ENCODE measurements at places on chromosomes 12 and 14.

GRCh38 chr12:108060067-108060466 is 69.0 kb upstream of the WSCD2 start:
- DNase-seq = no peak

GRCh38 chr12:100229036-100229635 is 28.5 kb downstream of the ACTR6 start:
- DNase-seq = no peak

DNA sequence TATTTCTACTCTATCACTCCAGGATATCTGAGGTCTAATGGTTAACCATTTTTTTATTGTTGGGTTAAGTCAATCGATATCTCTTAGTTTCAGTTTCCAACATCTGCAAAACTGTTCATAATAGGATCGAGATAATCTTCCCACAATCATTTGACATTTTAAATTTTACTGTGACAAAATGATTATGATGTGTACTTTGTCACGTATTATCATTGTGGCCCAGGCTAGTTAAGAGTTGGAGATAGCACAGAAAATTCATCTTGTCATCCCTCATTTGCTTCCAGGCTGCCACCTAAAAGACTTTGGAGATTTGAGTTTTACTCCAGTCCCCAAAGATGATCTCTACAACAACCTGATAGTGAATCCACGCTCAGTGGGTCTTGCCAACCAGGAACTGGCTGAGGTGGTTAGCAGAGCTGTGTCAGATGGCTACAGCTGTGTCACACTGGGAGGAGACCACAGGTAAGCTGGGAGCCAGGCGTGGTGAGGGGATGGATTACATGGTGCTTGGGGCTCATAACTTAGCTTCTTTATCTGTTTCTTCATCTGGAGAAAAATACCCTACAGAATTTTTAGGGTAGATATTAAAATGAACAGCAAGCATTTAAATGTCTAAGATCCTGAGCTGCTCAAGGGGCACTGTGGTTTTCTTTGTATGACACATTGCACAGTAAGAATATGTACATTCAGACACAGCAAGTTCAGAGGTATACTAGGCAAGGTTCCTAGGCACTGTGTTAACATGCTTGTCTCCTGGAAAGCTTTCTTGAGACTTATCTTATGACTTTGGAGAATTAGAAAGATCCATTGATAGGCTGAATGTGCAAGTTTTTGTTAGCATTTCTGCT is 22.4 kb downstream of the ARG2 start:
- no peak for DNase-seq

- no peak for DNase-seq
Observed at GRCh38 chr12:98344046-98344930, 171.1 kb upstream of the TMPO start.

GRCh38 chr14:99812096-99812750 is 19.0 kb downstream of the EML1 start:
- DNase-seq = no peak

- no peak for DNase-seq
Observed at GRCh38 chr12:124217508-124218242, 77.2 kb upstream of the RFLNA start.

- no peak for DNase-seq
Observed at GRCh38 chr12:15688202-15688736, 100.9 kb downstream of the EPS8 start.

GRCh38 chr14:68711561-68712309 is 81.1 kb downstream of the ZFP36L1 start:
- no peak for DNase-seq

GRCh38 chr12:120497524-120498150 is 1.7 kb downstream of the DYNLL1 start:
- no peak for DNase-seq

GRCh38 chr14:68469208-68469713 is 323.6 kb downstream of the ZFP36L1 start:
- DNase-seq = no peak

- DNase-seq = no peak
Observed at GRCh38 chr12:87756111-87756510, 273.1 kb downstream of the C12orf50 start.

- DNase-seq = no peak
Observed at GRCh38 chr14:49203676-49204075, 382.5 kb downstream of the RPS29 start.

- DNase-seq = no peak
Observed at GRCh38 chr14:23118506-23119362, at the start of gene CEBPE. TSS of gene CEBPE (minus strand) at chr14:23119255. CDS start at chr14:23119091, 164 bp downstream.

DNA sequence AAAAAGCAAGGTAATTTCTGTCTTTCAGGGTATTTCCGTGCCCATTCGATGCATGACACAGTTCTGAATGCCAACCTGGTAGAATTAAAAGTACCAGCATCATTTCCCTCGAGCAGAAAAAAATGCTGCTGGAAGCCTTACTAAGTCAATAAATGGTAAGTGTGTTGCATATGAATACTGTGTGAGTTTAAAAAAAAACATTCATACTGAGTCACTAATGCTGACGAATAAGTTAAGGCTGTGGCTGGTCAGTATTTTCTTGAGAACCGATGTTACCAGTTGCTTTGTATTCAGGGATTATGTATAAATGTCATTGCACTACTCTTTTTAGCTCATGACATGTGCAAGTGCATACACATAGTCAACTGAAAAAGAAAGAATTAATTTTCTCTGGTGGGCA is 710.2 kb downstream of the TRHDE start:
- DNase-seq = no peak

GRCh38 chr14:67941456-67942018 is 122.0 kb downstream of the RAD51B start:
- DNase-seq = no peak

DNA sequence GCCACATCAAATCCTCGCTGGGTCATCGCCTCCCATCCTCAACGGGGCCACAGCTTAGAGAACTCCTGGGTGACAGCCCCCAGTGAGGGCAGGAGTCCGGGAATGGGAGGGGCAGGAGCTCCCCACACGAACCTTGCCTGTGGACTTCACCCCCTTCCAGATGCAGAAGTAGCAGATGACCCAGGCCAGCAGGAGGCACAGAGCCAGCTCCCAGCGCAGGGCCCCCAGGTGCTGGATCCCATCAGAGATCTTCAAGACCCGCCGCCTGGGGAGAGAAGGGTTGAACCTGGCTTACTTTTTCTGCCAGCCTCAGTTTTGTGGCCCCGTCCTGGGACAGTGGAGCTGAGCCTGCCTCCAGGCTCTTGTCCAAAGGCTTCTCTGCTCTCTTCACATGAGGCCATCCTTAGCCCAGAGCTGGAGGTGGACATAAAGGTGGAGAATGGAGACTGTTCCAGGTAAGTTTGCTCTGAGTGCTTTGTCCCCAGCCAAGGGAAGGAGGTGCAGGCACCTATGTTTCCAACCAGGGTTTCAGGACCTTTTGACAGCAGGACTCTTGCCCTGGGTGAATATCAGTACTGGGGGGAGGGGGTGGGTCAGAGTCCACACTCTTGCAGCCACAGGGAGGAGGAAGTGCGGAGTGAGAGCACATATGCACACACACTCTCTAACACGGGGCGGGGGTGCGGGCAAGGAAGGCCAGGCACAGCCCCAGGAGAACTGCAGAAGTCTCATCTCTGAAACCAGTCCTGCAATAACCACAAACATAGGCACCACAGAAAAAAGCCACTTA is 23.3 kb upstream of the SLC6A12 start:
- DNase-seq = no peak

GRCh38 chr12:59820594-59821011 is 224.8 kb downstream of the SLC16A7 start:
- peak; percentile 84 for DNase-seq

DNA sequence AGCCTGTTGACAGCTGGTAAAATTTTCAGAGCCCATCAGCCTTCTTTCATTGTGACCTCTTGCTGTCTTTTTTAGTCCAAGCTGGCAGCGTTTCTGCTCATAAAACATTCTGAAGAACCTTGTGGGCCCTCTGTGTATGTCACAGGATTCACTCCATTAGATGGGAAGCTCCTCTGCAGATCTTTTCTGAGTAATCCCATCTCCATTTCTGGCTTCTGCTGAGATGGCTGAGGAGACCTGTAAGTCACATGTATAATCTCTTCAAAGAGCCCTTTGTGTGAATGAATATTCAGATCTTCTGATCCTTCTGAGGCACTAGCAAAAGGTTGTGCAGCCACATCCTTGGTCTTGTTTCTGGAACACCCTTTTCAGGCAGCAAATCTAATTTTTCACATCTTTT is 2.8 kb downstream of the RXYLT1 start:
- no peak for DNase-seq

DNA sequence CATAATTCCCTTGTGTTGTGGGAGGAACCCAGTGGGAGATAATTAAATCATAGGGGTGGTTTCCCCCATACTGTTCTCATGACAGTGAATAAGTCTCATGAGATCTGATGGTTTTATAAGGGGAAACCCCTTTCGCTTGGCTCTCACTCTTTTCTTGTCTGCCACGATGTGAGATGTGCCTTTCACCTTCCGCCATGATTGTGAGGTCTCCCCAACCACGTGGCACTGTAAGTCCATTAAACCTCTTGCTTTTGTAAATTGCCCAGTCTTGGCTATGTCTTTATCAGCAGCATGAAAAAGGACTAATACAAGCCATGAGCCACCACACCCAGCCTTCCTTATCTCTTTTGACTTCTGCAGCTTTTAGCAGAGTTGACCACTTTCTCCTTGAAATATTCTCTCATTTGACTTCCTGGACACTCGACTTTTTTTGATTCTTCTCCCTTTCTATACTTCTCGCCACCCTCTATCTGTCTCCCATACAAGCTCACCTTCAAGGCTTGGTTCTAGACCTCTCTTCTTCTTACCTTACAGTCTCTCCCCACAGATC is 2.3 kb downstream of the MTERF2 start:
- DNase-seq = no peak

GRCh38 chr14:100617410-100618317 is 30.4 kb upstream of the BEGAIN start:
- DNase-seq = no peak

DNA sequence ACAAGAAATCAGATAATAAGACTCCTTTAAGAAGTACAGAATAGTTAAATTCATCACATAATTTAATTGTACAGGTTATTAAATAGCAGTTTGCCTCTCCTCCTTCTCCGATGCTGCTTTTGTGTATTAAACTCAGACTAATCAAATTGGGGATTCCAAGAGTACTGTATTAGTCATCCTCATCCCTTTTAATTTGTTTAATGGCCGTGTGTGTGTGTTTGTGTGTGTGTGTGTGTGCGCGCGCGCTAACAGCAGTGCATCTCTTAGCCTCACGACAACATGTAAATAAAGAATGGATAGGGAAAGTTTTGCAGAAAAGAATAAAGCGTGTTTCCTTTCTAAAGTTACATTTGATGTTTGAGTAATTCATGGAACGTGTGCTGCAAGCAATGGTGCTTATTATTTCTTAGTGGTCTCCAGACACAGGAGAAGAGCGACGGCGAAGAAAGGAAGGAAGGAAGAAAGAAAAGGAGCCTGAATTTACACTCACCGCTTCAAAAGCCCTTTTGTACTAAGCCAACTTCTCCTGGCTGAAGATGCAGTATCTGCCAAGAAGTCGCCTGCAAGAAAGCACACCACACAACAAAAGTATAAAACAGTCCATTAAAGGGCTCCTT is 220.3 kb downstream of the ASCL1 start:
- no peak for DNase-seq

- no peak for DNase-seq
Observed at GRCh38 chr14:84065811-84066210, 1464.1 kb upstream of the FLRT2 start.

DNA sequence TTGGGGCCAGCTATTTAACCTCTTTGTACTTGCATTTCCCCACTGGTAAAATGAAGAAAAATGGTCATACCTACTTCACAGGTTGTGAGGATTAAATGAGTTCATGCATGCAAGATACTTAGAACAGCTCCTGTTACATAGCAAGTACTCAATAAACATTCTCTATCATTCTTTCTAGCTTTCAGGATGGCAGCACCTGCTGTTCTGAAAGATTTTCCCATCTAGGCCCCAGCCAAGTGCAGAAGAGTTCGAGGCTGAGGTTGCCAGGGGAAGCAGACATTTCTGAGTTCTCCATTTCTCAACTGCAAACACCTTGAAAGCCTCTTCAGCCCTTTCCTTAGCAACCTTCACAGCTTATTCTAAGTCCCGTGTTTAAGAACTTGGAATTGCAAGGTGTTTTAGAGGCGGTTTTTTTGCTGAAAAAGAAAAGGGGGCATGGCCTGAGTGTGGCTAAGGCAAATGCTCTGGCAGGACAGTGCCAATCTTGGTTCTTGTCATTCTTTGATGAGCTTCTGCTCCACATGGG is 73.0 kb upstream of the PRMT8 start:
- no peak for DNase-seq

GRCh38 chr12:42124764-42125387 is 19.8 kb downstream of the GXYLT1 start:
- no peak for DNase-seq

- no peak for DNase-seq
Observed at GRCh38 chr14:22601996-22602395, 3.9 kb downstream of the ABHD4 start.

- DNase-seq = no peak
Observed at GRCh38 chr14:103185051-103186029, 62.1 kb downstream of the TNFAIP2 start.

GRCh38 chr12:26746121-26746714 is 86.8 kb downstream of the ITPR2 start:
- peak; percentile 32 for DNase-seq

GRCh38 chr12:51636986-51637385 is 46.0 kb downstream of the SCN8A start:
- no peak for DNase-seq

DNA sequence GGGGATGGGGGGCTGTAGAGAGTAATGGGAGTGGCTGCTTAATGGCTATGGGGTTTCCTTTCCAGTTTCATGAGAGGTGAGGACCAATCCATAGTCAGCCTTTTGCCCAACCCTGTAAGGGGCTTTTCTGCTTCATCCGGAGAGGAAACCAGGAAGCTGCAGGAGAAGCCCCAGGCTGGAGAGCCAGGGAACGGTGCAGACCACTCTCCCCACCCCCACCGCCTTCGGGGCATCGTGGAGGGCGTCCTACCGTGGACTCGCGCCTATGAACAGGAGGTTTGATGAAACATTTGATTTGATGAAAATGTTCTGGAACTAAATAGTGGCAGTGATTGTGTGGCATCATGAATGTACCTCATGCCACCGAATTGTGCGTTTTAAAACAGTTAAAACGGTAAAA is 204.3 kb upstream of the DIO3 start:
- no peak for DNase-seq

- no peak for DNase-seq
Observed at GRCh38 chr12:120406069-120406468, 31.8 kb upstream of the COX6A1 start.

DNA sequence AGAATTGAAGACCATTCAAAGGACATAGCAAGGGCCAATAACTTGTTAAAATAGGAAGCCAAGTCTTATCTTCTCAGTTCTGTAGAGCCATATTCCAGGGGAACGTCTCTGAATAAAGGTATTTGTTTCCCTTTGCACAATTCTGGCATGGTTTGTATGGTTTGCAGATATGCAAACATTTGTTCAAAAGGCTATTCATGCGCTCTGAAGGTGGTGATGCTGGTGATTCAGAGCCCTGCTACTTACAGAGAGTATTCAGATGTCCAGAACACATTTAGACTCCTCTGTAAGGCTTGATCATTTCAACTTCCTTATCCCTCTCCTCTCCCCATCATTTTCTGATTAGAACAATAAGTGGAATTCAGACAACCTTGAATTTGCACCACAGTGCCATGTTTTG is 35.9 kb downstream of the SLC4A8 start:
- DNase-seq = no peak

- DNase-seq = no peak
Observed at GRCh38 chr14:75553761-75554364, 24.6 kb upstream of the FLVCR2 start.

GRCh38 chr12:10615532-10615931 is 2.1 kb upstream of the MAGOHB start:
- DNase-seq = no peak

- DNase-seq = no peak
Observed at GRCh38 chr14:66596241-66596985, 88.5 kb downstream of the GPHN start.
